Stimulated activated CD8-positive, alpha-beta memory T cell treated with anti-CD3 and anti-CD28 coated beads, Interleukin-15, amount 100 ng/mL, for 48 hours (primary cell): ENCODE measurements at places on chromosomes 6 and 20.

GRCh38 chr20:6746901-6747609 lies 20.4 kb upstream of the BMP2 start:
- DNase-seq = no peak

DNA sequence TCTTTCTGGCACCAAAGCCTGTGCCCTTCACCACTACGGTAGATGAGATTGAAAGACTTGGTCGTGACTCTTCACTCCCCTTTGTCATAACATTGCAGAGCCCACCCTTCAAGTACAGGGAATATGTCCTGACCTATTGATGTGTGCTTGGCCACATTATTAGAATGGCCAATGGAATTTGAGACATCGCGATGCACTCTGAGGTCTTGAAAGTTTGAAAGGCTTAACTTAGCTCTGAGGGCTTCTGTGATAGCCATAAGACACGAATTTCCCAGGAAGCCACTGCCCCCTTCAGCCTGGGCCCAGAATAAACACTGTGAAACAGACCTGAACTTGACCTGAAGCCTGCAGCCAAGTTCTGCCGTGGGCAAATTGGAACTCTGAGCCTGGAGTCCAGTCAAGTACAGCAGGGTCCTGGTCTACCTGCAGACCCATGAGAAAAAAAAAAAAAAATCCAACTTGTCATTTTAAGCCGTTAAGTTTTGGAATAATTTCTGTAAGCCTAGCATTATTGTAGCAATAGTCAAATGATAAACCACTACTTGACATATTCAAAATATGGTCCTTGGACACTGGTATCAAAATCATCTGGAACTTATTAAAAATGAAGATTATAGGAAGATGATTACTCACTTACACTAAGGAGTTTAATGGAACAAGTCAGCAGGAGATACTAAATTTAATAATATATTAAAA lies 36.9 kb upstream of the TRAF3IP2 start:
- peak; percentile 9 for DNase-seq

DNA sequence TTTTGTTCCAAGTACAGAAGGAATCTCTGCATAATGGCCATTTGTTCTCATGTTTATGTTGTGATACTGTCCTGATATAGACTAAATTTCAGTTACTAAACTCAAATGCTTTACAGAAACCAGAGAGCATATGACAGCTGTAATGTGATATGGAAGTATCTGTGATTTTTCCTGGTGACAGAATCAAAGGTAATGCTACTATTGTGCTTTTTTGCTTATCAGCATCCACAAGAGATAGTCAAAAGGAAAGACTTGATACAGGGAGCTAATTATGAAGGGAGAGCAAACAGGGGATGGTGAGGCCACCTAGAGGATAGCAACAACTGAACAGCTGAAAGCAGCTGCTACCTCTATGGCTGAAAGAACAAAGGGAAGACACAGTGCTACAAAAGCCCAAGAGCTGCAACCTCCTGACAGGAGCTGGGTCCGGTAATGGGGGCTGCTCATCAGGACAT lies 181.4 kb downstream of the PHF3 start:
- no peak for DNase-seq

DNA sequence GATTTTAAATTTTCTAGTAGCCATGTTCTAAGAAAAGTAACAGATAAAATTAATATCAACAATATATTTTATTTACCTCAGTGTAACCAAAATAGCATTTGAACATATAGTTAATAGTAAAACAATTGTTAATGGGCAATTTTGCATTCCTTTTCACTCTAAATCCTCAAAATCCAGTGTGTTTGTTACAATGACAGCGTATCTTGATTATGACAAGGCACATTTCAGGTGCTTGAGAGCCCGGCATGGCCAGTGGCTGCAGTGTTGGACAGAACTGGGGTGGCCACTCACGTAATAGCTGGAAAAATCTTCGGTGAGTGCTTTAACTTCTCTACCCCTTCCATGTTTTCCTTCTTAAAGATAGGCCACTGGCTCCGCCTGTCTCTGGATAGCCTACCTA lies 248.0 kb upstream of the RREB1 start:
- DNase-seq = no peak

DNA sequence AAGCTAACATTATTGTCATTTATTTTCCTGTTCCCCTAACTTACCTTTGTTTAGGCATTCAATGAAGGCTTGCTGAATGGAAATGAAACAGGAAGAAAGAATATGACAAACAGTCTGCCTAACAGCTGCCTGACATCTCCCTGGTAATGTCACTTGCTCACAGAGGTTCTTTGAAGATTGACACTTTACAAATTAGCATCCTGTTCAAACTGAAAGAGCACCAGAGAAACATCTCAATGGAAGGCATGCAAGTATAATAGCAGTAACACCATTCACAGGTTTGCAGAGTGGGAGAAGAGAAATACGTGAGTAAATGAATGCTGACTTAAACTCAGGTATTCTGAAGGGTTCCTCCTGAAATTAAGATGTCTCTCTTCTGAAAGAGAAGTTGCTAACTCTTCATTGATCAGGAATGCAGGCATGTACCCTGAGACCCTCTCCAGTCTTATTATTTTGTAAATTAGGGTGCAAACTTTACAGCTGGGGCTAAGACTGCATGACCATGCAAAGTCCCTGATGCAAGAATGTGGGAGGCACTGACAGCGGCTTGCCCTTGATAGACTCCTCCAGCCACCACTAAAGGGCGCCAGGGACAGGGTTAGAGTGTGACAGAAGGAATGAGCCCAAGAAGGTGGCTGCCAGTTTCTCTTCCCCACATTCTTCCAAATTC lies 1.3 kb upstream of the SMLR1 start:
- no peak for DNase-seq

GRCh38 chr20:17504898-17505635 lies 26.1 kb downstream of the BFSP1 start:
- DNase-seq = no peak

DNA sequence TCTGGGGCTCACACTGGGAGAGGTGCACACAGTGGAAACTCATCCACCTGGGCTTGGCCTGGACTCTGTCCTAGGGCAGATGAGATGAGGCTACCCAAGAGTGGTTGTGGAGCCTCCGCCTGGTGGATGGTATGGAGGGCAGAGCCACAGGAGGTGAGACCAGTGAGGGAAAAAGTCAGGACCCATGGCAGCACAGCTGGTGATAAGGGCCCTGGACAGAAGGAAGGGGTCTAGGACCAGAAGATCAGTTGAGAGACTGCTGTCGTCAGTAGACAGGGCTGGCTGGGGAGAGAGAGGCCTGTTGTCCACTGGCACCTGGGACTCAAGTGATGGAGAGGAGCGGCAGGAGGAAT lies 29.8 kb downstream of the PLCG1 start:
- DNase-seq = no peak

DNA sequence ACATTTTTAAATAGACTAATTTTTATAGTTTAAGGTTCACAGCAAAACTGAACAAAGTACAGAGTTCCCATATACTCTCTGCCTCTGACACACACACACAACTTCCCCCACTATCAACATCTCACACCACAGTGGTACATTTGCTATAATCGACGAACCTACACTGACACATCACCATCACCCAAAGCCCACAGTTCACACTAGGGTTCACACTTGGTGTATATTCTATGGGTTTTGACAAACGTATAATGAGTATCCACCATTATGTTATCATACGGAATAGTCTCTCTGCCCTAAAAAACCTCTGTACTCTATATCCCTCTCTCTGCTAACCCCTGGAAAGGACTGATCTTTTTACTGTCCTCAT lies 15.6 kb downstream of the TMEM30A start:
- DNase-seq = no peak

GRCh38 chr6:30686009-30686907 lies at the start of gene PPP1R18:
TSS of gene PPP1R18 (minus strand) at chr6:30686645. CDS start at chr6:30686018, 627 bp downstream.
- peak; percentile 81 for DNase-seq

- DNase-seq = no peak
These were observed at the start of gene LY6G6F for GRCh38 chr6:31706599-31706998. TSS of gene LY6G6F (plus strand) at chr6:31706866. CDS start at chr6:31706907, 41 bp downstream.
